ENCODE measurements at places on chromosomes 4 and X.

DNA sequence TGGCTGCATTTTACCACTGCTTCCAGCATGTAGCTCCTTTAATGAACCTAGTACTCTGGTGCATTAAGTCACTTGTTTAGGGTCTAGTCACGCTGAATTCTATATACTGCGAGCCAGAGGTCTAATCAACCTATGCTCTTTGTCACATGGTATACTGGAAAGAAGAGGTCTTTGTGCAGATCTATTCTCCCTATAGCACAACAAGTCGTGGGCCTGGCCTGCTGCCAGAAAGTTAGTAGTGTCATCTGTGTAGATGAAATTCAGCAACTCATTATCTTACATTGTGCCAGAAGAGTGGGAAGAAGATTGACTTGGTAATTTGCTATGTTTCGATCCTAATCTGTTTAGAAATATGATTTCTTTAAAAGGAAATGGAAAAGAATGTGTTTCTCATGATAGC lies 80.8 kb downstream of the AWAT2 start:
- DNase-seq, result peak; percentile 4

DNA sequence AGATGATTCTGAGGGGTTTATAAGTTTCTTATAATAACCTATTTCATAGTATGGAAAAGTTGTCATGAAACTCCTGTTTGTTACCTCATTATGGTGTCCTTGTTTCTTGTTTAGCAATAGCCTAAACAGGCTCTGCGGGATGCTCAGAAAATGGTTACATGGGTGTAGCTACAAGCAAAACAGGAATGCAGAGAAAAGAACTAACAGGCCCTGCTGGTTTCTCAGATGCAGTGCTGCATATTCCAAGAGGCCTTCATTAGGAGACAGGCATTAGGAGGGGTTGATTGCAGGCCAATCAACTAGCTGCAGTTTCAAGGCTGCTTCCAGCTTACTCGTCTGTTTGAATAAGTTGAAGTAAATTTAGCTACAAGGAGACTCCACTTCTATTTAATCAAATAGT lies 37.6 kb upstream of the HPGD start:
- no peak for DNase-seq

GRCh38 chr4:74615411-74615810 lies 170.5 kb downstream of the AREG start:
- DNase-seq, result no peak

DNA sequence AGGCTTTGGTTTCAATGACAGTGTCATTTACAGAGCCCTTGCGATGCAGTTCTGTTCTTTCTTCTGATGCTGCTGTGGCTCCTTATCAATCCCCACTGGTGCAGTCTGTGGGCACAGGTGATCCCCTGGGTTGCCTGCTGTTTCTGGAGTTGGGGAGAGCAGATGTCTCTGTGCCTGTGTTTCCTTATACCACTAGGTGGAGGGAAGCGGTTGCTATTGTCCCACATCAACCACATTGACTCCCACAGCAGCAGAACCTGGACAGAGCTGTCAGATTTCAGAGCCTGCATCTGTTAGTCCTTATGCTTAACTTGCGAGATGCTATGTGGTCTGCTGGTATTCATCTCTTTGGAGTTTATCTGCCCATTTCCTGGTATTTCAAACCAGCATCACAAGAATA lies 57.7 kb downstream of the NEIL3 start:
- no peak for DNase-seq

DNA sequence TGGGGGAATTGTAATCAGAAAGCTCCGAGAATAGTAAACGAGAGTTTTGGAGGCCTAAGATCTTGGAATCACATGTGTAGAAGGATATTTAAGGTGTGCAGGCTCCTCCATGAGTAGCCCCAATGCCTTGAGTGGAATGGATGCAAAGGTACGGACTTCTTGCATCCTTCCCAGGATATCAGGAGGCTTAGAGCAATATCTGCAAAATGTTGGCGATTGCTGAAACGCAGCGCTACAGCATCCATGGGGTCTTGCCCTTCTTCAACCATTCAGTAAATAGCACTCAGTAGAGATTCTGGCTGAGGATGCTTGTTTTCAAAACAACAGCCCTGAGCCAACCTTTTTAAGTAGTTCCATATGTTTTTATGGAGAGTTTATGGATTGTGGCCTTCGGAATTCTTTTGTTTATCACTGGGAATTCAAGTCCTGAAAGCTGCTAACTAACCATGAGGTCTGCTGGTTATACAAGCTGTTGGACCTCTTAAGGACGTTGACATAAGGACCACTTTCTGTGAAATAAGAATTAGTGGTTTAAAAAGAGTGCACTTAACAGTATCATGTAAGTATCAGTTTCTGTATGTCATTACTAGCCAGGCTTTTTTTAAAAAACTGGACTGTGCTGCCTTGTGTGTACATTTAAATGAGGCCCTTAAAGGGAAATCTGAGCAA lies 228.8 kb upstream of the PGRMC2 start:
- no peak for DNase-seq

- no peak for DNase-seq
Observed at GRCh38 chr4:25454476-25454875, 77.4 kb downstream of the ANAPC4 start.

GRCh38 chr4:154719087-154719486 lies 24.7 kb upstream of the LRAT start:
- no peak for DNase-seq

DNA sequence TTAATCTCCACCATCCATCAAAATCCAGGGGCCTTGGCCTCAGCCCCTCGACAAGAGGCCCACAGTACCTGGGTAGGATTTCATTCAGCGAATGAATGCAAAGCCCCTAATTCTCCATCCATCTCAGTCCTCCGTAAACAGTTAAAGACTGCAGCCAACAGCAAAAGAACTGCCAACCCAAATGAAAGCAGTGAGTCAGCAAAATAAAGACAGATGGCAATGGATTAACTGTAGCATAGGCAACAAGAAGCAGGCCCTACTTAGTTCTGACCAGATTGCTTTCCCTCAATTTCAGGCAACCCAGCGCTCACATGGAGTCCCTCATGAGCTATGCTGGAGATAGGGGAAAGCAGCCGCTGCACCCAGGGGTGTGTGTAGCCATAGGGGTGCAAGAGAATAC lies 21.4 kb downstream of the PLAC1 start:
- DNase-seq, result no peak

- DNase-seq, result no peak
Observed at GRCh38 chrX:153611298-153612095, 12.6 kb upstream of the CCNQ start.

DNA sequence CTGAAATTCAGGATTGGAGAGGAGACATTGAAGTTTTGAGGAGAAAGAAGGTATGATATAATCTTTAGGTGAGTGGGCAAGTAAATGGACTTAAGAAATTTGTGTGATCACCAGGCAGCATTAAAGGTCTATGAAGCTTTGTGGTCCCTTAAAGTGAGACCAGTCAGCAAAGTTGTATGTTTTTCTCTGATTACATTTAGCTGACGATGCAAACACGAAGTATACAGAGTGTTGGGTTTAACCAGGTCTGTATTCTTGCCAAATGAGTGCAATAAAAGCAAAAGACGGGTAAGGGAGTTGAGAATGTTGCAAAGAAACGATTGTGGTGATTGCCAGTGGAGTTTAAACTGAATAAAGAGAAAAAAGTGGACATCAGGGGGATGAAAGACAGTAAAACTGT lies 11.6 kb upstream of the YIPF6 start:
- DNase-seq, result no peak

DNA sequence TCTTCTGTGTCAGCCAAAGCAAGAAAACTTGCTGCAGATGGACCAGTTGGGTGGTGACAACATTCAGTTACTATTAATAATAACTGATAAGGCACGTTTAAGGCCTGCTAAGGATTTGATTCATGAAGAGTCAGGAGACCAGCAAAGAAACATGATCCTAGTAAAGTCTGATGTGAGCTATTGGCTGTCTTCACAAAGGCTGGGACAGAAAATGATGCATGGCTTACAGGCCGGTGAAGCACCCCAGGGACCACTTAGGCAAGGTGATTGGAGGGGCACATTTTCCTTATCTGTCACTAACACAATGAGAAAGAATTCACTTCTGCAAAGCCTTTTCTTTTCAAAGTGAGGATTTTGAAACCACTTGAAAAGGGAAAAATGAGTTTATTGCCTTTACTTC lies 65.4 kb upstream of the TRPC3 start:
- no peak for DNase-seq

- DNase-seq, result peak; percentile 47
Observed at GRCh38 chr4:131098976-131099375, 2003.0 kb downstream of the C4orf33 start.

- DNase-seq, result no peak
Observed at GRCh38 chrX:150880808-150881165, 17.7 kb downstream of the CD99L2 start.

GRCh38 chr4:104488151-104488550 lies 6.5 kb downstream of the CXXC4 start:
- no peak for DNase-seq

GRCh38 chr4:27198971-27199370 lies 338.3 kb downstream of the STIM2 start:
- DNase-seq, result no peak

GRCh38 chr4:70192895-70193294 lies 2.6 kb upstream of the ODAM start:
- DNase-seq, result no peak

DNA sequence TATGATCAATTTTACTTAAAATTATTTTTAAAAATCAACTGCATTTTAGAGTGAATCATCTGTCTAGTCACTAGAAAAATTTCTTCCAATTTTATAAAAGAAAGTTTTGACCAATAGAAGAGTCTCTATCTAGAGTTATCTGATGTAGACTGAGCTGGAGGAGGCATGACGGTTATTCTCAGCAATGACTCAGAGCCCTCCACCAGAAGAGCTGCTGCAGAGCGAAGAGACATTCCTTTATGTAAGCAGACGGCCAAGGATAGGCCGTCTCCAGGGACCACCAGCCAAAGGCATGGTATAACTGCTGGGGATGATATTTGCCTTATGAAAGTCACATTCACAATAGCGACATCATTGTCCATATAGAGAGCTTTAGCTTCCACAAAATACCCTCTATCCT lies 23.0 kb downstream of the LDB2 start:
- no peak for DNase-seq

- DNase-seq, result no peak
Observed at GRCh38 chr4:75708218-75708691, 16.1 kb upstream of the USO1 start.

- no peak for DNase-seq
Observed at GRCh38 chrX:45952030-45952429, 593.2 kb downstream of the ZNF674 start.

DNA sequence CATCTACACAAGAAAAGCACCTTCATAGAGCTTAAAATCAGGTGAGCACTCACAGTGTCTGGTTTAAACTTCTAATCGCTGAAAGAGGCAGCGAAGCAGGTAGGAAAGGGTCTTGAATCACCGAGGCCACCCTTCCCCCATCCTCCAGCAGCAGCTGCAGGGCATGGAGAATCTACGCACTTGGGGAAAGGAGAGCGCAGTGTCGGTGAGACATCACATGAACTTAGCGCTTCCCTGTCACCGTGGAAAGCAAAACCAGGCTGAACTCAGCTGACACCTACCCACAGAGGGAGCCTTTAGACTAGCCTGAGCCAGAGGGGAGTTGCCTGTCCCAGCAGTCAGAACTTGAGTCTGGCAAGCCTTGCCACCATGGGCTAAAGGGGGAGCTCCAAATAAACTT lies 197.2 kb upstream of the ZFP42 start:
- DNase-seq, result no peak

DNA sequence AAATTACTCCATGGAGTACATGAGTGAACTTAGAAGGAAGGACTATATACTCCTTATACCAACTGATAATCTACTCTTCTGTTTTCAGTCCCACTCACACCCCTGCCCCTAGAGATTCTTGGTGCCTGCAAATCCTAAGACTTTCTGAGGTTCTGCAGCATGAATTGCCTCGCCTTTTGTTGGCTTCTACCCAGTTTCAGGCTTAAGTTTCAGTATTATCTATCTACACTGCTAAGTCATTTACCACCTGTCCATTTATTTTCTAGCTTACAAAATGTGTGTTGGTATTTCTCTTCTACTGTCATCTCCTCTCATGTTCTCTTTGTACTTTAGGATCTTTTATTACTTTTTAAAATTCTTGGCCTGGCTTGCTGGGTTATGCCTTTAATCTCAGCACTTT lies 94.4 kb upstream of the AMOT start:
- DNase-seq, result no peak

- DNase-seq, result no peak
Observed at GRCh38 chrX:43019021-43019420, 241.1 kb upstream of the PPP1R2C start.

GRCh38 chrX:25754399-25754798 lies 383.7 kb upstream of the MAGEB18 start:
- DNase-seq, result no peak

GRCh38 chr4:128716338-128716737 lies 93.2 kb upstream of the JADE1 start:
- DNase-seq, result no peak

DNA sequence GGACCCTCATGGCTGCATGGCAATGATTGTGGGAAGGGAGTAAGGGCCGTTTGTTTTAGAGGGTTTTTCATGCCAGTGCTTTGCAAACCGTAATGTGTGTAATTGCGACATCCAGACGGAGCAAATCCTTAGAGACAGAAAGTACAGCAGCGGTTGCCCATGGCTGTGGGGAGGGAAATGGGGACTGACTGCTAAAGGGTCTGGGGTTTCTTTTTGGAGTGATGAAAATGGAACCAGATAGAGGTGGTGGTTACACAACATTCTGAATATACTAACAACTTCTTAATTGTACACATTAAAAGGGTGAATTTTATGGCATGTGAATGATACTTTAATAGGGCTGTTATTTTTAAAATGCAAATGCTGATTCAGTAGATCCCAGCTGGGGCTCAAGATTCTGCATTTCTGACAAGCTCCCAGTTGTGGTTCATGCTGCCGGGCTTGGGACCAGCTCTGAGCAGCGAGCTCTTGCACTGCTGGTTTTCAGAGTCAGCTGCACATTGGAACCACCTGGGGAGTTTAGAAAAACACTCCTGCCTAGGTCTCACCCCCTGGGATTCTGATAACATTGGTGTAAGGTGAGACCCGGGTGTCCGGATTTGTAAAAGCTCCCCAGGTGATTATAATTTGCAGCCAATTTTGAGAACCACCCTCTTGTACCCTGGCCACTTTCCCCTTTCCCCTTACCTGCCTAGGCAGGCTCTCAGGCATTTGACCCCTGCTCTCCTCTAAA lies 47.7 kb downstream of the PRPS1 start:
- no peak for DNase-seq

DNA sequence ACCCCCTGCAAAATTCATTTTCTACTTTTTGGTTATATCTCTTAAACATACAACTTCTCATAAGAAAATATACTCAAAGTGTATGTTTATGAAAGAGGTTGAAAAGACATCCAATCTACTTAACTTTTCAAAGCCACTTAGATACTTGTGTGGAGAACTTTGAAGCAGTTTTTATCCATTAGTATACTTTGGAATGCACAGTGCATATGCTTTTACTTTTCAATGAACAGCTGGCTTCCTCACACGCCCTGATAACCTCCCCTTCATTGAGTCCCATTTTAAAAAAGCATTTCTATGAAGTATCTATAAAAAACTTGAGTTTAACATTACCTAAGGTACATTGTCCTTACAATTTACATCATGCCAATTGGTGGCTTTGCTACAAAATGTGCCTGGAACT lies 73.8 kb downstream of the VEGFC start:
- DNase-seq, result no peak

GRCh38 chr4:94375364-94375763 lies 32.7 kb upstream of the HPGDS start:
- no peak for DNase-seq

- DNase-seq, result no peak
Observed at GRCh38 chr4:162837241-162837640, 329.4 kb downstream of the NAF1 start.

Measured in posterior cingulate gyrus (tissue), 11 donors.